ENCODE measurements at places on chromosomes 2 and 18.

DNA sequence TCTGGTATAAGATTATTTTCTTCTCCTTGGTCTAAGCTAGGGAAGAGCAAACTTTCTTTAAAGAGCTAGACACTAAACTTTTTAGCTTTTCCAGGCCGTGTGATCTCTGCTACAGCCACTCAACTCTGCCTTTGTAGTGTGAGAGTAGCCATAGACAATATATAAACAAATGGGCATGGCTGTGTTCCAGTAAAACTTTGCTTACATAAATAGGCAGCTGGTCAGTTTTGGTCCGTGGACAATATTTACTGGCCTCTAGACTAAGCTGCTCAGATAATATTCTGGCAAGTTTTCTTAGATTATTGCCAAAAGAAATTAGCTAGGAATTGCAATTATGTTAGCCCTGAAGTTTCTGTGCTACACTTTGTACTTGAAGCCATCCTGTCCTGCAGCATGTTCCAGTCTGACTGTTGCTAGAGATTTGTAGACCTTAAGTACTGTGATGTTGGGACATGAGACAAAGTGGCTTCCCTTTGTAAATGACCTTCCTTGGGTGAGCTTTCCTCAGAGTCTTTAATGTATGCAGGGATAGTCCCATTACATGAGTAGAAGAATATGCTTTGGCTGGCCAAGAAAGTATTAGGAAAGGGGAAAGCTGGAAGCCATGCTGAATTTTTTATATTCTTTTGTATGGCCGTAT is 126.9 kb downstream of the SOX11 start:
- no peak for DNase-seq

DNA sequence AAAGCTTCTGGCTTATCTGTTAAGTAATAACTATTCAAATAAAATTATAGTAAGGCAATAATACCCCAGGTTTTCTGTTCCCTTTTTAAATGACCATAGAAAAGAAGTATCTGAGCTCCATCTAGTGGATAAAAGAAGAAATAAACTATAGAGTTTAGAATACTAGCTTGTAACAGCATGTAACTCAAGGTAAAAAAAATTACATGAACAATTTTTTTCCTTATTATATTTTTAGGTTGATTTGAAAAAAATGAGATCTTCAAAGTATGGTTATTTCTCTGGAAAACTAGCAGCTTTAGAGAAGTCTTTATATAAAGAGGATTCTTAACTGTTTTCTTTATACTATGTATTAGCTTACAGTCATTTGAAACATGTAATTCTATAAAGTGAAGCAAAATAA is 58.1 kb downstream of the NCKAP1 start:
- peak; percentile 61 for DNase-seq

DNA sequence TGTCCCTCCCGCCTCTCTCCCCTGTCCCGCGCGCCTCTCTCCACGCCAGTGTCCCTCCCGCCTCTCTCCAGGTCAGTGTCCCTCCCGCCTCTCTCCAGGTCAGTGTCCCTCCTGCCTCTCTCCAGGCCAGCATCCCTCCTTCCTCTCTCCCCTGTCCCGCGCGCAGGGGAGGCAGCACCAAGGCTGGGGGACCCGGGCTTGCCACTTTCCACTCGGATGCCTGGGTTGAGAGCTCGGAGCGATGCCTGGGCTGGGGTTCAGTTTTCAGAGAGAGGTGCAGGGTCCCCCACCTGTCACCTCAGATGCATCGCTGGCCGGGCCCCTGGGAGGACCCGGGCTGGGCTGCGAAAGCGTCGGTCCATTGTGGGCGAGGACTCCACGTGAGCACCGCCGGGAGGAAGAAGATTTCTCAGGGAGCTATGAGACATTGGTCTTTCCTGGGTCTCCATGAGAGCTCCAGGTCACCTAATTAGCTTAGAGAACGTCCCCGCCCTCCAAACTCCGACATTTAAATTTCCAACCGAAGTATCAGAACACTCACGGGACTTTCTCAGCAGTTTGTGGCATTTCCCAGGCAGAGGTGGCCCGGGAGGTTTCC is 2.1 kb downstream of the FBLN7 start:
- no peak for DNase-seq

DNA sequence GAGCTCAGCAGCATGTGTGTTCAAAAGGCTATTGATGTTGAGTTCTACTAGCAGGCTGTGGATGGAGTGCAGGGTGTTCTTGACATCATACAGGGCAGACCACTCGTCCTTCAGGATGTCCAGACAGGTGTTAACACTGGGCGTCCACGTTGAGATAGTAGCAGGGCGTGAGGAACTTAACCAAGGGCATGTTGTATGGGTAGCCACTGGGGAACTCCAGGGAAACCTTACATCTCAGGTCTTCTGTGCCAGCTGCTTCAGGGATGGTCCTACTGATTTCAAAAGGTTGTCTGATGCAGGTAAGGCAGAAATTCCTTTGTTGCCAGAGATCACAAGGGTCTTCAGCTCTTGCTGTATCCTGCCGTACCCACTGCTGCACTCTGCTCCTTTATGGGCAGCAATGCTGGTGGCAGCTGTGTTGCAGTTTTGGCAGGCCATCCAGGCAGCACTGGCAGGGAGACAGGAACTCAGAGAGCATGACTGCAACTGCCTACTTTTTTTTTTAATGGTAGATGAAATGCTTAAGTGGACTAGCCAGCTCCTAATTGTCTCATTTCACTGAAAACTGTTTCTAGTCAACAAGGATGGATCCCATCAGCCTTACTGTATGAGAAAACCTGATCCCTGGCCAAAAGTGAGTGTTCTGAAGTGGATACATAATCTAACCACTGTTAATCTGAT is 32.4 kb upstream of the RBBP8 start:
- no peak for DNase-seq

DNA sequence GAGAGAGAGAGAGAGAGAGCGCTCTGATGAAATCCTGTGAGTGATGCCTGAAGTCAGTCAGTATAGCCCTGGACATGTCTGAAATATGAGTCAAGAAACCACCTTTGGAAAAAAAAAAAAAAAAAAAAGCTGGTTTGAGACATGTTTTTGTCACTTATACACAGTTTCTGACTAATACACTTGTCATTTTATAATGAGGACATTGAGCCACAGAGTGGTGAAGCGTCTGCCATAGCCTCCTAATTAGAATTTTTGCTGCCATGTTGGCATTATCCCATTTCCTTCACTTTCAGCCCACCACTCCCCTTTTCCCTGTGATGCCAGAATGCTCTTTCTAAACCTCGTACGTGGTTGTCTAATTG is 15.7 kb upstream of the MYO3B start:
- DNase-seq = no peak

GRCh38 chr2:168920504-168921157 is 19.5 kb downstream of the G6PC2 start:
- DNase-seq = peak; percentile 87

- no peak for DNase-seq
Measured at GRCh38 chr18:3810296-3810695, 360.3 kb downstream of the TGIF1 start.

GRCh38 chr2:198253995-198254394 is 449.6 kb downstream of the PLCL1 start:
- no peak for DNase-seq

DNA sequence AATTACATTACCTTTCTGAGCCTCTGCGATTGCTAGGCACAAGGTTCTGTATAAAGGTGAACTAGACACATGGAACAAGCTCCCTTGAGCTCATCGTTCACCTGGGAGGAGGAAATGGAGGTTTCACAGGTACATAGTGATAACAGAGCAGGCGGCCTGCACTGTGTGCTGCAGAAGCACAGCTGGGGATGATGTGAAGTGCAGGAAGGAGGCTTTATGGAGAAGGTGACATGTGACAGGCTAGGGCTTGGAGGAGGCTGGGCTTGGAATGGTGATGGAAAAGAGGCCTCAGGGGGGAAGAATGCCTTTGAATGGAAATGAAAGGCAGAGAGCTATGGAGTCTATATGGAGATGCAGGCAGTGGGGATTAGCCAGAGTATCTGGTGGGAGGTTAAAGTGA is 22.9 kb downstream of the MARCHF4 start:
- no peak for DNase-seq

DNA sequence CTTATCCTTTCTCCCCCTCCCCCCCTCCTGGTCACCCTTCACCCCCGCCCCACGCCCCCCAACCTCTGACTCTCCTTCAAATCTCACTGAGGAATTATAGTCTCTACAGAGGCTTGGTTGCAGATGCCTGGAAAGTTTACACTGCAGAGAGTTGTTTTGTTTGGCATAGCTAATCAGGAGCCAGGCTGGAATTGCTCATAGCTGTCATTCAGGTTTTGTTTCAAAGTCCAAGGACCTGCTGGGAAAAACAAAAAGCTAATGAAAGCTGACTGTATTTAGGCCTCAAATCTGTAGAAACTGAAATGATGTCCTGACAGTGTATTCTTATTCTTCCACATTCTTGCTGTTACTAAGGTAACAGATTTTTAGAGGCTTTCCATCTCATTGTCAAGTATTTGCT is 22.6 kb downstream of the GREB1L start:
- no peak for DNase-seq

DNA sequence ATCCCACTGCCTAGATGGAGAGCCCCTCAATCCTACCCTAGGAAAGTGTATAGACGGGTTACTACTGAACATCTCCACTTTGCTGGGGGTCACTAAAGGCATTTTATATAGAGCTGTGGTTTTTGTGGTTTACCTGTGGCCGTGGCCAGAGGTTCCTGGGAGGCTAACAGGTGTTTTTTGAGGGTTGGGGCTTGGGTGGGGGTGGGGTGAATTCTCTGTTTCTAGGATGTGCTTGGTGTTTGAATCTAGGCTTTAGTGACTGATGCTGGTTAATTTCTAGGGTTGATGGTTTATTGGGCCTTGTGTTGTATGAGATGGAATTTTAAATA is 7.7 kb downstream of the HOXD8 start:
- DNase-seq = no peak

DNA sequence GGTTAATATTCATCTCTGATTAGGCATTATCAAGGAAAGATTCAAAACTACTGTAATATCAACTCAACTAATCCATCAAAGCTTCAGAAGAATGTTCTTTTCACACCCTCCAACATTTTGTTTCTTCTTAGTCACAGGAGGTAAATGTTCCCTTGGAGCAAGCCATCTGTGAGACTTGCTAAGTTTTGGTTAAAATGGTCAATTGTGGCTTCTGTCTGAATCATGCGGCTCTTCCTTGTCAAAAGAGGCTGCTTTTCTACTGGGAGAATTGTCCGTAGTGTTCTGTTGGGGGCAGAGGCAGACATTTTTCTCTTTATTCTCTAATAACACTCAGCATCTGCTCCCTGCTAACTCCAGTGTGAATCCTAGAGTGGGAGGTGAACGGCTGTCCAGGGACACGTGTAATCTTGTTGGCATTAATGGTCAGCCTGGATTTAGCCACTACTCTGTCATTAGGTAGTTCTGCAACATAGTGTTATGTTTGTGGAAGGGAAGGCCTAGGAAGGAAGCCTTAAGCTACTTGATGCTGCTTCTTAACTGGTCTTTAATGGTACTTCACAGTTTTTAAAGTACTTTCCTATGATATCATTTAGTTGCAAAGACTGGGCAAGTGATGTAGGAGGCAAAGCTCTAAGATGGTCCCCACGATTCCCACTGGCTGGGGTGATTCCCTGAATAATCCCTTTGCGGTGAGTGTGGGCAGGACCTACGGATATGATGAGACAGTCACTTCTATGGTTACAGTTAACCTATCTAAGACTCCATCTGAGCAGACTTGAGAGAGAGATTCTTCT is 22.6 kb upstream of the FAP start:
- no peak for DNase-seq

DNA sequence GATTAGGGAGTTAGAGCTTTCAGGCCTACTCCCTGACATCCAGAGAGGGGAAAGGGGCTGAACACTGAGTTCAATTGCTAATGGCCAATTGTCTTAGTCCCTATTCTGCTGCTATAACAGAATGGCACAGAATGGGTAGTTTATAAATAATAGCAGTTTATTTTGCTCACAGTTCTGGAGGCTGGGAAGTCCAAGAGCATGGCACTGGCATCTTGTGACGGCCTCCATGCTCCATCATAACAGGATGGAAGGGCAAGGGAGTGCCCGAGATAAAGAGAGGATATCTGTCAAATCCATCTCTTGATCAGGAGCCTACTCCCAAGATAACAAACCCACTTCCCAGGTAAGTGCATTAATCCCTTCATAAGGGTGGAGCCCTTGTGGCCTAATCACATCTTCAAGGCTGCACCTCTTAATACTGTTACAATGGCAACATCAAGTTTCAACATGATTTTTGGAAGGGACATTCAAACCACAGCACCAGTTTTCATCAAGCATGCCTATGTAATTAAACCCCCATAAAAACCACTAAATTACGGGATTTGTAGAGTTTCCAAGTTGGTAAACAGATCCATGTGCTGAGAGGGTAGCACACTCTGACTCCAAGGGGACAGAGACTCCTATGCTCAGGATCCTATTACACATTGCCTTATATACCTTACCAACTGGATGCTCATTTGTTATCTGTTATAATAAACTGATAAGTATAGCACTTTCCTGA is 44.6 kb downstream of the BAZ2B start:
- no peak for DNase-seq
